HT1080 (cell line): ENCODE measurements at places on chromosomes 4 and X. TPM values are rescaled to one million over a fixed set of nuclear protein-coding genes. Genes with fewer than 3 reads are reported as not detected.

The H2BW1 gene
- not detected in 2 replicates for total RNA-seq

The HTN3 gene
- 0.80 and 1.1 TPM in 2 replicates for total RNA-seq

The DTHD1 gene
- not detected in 2 replicates for total RNA-seq

The KDR gene
- total RNA-seq = 0.17 and 0.58 TPM in 2 replicates

The RIPPLY1 gene
- 0.20 TPM in 1 of 2 replicates, not detected in the other for total RNA-seq

The ZNF595 gene
- total RNA-seq = 80.6 and 94.6 TPM in 2 replicates

The ARFIP1 gene
- total RNA-seq = 39.7 and 44.0 TPM in 2 replicates

The CT45A5 gene
- total RNA-seq = 4.1 and 5.8 TPM in 2 replicates

DNA sequence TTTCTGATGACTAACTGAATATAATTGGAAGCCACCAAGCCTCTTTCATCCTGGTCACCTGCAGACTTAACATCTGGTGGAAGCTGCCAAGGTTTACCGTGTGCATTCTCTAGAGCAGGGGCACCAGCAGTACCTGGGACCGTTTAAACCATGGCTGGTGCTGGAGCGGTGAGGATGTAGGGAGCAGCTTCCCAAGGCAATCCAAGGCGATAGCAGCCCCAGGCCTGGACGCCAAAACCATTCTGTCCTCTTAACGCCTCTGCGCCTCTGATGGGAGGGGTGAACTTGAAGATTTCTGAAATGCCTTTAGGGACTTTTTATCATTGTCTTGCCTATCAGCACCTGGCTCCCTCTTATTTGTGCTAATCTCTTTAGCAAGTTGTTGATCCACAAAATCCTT lies 37.3 kb upstream of the SPANXN2 start:
- DNase-seq = no peak

DNA sequence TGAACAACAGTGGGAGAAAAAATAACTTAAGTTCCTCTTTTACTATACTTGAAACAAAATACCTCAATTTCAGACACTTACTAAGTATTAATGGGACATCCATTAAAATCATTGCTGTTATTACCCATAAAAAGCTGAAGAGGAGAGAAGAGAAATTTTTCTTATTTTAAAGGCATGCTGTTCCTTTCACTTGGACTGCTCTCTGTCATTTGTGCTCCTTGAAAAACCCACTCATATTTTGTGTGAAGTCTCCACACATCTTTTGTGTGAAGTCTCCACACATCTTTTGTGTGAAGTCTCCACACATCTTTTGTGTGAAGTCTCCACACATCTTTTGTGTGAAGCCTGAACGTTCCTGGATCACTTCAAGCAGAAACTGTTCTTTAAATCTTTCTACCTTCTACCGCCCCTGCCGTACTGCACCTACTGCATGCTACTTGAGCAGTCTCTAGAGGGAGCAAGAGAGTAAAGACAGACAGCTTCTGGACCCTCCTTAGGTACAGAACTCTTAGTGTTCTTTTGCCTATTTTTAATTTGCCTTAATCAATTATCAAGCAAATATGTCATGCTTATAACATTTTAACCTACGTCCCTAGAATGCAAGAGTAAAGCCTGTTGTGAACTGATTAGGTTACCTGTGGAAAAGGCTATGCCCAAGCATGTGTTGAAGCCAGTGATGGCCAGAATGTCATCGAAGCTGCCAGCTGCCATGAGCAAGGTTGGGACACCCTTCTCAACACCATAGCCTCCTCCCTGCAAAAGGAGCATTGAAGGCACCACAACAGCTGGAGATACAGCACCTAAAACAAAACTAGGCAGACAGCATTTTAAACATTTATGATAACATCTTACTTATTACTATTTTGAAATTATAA lies 27.1 kb upstream of the SLC9B1 start:
- peak; percentile 26 for DNase-seq

DNA sequence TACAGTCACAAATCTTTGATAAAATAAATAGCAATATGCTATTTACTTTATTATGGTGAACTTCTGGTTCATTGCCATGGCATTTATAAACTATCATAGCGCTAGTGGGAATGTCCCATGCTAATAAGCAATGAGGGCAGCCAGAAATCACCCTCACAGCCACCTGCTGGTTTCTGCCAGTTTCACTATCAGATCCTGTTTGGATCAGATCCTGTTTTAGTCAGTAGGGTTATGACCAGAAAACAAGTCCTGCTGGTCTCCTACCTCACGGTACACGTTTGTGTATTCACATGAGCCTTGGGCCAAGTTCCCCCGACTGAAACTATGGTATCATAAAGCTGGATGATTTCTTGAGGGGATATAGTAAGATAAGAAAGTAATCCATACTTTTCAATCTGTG lies 17.7 kb downstream of the FOXR2 start:
- DNase-seq = no peak

GRCh38 chr4:94519925-94520789 lies 68.4 kb downstream of the PDLIM5 start:
- no peak for DNase-seq

DNA sequence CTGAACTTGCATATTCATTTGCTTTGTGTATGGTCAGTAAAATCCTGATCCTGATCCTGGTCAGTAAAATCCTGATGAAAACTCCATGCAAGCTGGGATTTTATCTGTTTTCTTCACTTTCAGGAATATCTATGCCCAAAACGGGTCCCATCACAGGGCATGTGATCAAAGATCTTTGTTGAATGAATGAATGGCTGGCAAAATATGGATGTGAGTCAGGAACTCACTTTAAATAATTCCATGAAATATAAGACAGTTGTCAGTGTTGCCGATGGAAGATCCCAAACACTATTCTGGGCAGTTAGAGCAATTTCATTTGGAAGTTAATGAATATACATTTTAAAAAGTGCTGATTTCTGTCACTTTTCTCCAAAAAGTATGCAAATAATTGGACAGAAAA lies 598.4 kb downstream of the GBA3 start:
- DNase-seq = no peak

DNA sequence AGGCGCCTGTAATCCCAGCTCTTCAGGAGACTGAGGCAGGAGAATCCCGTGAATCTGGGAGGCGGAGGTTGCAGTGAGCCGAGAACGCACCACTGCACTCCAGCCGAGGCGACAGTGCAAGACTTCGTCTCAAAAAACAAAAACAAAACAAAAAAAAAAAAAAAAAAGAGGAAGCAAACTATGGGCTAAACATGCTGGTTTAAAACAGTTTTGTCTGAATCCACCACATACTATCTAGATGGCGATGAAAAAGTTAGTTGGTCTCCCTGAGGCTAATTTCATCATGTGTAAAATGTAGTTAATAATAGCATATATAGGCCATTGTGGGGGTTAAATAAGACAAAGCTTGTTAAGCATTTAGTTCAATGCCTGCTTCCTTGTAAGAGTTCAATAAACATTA lies 451.1 kb downstream of the RPA4 start:
- no peak for DNase-seq

- DNase-seq = no peak
Measured at GRCh38 chr4:89312066-89312465, 4.5 kb upstream of the GPRIN3 start.

- DNase-seq = peak; percentile 9
Measured at GRCh38 chr4:99677161-99677560, 19.5 kb upstream of the C4orf54 start.

- DNase-seq = no peak
Measured at GRCh38 chr4:98672583-98673287, 14.3 kb upstream of the TSPAN5 start.

GRCh38 chr4:29307256-29307655 lies 1412.9 kb upstream of the PCDH7 start:
- no peak for DNase-seq

DNA sequence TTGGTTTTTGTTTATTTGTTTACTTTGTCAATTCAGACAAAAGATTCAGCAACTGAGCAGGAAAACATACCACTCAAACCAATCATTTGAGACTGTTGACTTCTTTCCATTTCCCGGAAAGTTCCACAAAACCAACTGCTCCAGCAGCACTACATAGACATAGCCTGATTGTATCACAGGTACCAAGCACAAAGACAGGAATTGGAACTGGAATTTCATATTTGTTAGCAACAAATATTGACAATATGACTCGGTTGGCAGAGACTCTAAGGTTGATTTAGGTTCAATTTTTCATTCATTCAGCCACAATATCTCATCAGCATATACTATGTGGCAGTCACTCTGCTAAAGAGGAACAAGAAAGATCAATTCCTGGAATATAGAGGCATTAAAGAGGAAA lies 364.0 kb downstream of the ZIC3 start:
- DNase-seq = no peak

DNA sequence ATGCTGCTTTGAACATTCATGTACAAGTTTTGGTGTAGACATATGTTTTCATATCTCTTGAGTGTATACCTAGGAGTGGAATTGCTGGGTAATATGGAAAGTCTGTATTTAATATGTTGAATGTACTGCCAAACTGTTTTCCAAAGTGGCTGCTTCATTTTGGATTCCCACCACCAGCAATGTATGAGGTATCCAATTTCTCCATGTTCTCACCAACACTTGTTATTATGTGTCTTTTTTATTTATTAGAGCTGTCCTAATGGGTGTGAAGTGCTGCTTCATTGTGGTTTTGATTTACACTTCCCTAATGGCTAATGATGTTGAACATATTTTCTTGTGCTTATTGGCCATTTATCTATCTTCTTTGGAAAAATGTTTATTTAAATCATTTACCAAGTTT lies 60.4 kb downstream of the BCOR start:
- no peak for DNase-seq

GRCh38 chr4:156686120-156686519 lies 285.5 kb downstream of the PDGFC start:
- DNase-seq = no peak

- peak; percentile 84 for DNase-seq
Measured at GRCh38 chr4:154073107-154073822, 284.4 kb upstream of the SFRP2 start.

DNA sequence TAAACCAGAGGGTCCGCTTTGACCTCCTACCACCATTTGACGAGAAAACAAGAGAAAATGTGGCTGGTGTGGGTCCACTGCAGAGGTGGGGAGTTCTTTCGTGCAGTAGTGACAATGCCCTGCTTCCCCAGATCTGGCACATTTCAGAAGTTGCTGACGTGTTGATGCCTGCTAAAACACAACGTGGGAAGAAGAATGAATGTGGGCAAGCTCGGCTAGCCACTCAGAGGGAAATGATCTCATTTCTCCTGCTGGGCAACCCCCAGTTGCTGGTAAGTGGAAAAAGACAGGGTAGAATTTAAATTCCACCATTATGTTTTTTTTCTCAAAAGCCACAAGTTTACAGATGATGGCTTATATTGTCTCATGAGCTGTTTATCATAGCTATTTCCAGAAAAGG lies 77.9 kb downstream of the LUZP4 start:
- peak; percentile 71 for DNase-seq

DNA sequence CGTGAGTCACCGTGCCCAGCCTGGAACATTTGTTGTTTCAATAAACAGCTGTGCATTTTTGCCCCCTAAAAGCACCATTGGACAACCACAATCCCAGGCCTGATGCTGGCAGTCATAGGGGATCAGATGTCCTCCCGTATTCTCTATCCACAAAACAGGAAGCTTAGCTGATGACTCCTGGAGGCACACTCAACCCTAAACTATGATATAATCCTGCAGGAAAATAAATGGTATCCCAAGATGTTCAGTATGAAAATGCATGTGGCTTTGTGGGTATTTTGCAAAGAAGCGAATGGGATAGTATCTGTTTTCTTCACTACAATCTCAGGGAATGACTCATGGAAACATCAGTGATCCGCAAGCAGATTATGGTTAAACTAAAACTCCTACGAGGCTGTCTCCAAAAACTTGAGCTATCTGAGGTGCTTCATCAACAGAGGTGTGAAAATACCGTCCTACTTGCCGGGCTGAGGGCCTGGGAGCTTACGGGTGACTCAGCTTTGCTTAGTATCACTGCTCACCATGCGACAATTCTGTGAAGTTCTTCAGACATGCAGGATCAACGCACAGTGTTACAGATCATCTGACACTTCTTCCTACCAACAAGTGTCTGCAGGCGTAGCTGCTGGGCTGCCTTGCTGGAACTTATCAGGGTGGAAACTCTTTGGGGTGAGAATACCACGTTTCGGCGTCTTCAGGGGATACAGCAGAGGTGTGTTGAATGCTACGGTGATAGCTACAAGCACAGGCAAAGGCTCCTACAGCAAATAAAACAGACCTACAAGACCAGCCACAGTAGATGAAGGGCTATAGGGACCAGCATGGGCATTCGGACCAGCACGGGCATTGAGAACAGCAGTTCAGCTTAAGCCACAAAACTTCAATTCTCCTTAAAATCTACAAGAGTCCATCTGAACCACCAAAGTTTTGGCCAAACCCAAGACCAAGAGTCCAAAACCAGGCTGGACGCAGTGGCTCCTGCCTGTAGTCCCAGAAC lies 148.5 kb downstream of the DHRSX start:
- DNase-seq = peak; percentile 99

DNA sequence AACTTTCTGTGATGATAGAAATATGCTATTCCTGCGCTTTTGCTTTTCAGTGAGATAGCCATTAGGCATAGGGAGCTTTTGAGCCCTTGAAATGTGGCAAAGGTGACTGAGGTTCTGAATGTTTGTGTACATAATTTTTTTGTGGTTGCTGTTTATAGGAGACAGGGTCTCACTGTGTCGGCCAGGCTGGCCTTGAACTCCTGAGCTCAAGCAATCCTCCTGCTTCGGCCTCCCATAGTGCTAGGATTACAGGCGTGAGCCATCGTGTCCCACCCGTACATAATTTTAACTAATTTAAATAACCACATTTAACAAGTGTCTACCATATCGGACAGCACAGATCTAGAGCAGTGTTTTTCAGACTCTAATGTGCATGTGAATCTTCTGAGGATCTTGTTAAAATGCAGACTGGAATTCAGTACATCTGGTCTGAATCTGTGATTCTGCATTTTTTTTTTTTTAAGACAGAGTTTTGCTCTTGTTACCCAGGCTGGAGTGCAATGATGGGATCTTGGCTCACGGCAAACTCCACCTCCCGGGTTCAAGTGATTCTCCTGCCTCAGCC lies 45.3 kb downstream of the CASP6 start:
- no peak for DNase-seq

DNA sequence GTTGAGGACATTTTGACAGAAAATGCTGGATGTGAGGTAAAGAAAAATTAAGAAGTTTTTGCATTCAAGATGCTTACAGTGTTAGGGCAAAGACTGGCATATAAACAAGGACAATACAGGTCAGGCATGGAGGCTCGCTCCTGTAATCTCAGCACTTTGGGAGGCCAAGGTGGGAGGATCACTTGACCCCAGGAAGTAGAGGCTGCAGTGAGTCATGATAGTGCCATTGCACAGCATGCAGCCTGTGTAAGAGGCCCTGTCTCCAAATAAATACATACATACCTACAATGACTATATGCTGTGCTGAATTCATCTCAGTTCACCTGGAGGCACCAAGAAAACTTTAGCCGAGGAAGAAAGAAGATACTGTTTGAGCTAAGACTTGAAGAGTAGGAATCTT lies 2.3 kb downstream of the MAGT1 start:
- no peak for DNase-seq

GRCh38 chr4:182604161-182604622 lies 313.0 kb downstream of the DCTD start:
- DNase-seq = peak; percentile 75

DNA sequence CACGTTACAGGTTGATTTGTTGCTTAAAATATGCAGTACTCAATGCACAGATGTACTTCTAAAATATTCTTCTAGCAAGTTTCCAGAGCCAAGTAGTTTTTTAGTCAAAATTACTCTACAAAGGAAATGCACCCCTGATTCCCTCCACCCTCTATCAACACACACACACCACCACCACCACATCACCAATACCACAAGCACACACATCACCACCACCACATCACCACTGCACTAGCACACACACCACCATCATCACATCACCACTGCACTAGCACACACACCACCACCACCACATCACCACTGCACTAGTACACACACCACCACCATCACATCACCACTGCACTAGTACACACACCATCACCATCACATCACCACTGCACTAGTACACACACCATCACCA lies 105.2 kb upstream of the FRG1 start:
- DNase-seq = no peak

- peak; percentile 89 for DNase-seq
Measured at GRCh38 chr4:141389649-141390048, 169.0 kb downstream of the ZNF330 start.
